ENCODE measurements at places on chromosomes 5 and 9. TPM values are rescaled to one million over a fixed set of nuclear protein-coding genes. Genes with fewer than 3 reads are reported as not detected.

- no peaks in the 10 kb centered on the region for H3K27me3 ChIP-seq
- H3K27ac ChIP-seq: no peak overlapping the region
- DNase-seq: no peak
- no peaks in the 10 kb centered on the region for H3K36me3 ChIP-seq
- no peaks in the 10 kb centered on the region for H3K4me1 ChIP-seq
These were observed 38.0 kb upstream of the FAM120A start for GRCh38 chr9:93413530-93413929.

- DNase-seq: no peak
- H3K36me3 ChIP-seq: no peaks in the 10 kb centered on the region
- H3K27me3 ChIP-seq: no peaks in the 10 kb centered on the region
- H3K27ac ChIP-seq: no peak overlapping the region
These were observed 457.9 kb downstream of the ENC1 start for GRCh38 chr5:74182603-74183002.

EPB41L4B gene
- polyA plus RNA-seq: not detected

DNA sequence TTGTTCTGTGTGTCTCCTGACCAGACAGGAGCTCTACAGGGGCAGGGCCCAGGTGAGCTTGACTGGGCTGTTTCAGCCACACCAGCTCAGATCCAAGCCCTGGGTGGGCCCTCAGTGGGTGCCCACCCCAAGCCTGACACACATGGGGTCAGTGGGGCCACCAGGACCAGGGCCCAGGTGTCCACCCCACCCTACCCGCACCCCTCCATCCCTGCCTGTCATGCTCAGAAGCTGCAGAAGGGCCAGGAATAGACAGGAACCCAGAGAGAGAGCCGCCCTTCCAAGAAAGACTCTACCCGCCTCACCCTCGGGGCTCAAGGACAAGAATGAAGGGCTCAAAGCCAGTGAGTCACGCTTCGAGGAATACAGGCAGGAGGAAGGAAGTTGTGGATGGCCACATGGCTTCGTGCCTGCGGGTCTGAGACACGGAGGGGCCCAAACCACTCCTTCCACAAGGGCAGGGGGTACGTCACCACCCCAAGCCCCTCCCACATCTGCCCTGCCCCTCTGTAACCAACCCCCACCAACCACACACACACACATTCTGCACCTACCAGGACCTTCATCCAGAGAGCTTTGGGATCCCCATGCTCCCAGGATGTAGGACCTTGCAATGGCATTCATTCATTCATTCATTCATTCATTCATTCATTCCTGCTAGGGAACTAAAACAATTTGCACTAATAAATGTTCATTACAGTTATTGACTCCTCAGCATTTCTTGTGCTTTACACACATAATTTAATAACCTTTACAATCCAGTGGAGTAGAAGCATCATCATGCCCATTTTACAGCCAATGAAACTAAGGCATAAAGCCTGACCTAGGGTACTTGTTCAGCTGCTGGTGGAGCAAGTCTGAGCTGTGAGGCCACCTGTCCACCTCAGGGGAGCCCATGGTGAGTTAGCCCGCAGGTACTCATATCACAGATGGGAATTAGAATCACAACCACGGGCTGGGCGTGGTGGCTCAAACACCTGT, 55.9 kb upstream of the STXBP1 start:
- no peak overlapping the region for H3K4me3 ChIP-seq
- no peaks in the 10 kb centered on the region for H3K27me3 ChIP-seq
- no peaks in the 10 kb centered on the region for H3K36me3 ChIP-seq
- no peak overlapping the region for H3K27ac ChIP-seq
- DNase-seq: peak; percentile 62

IFNK gene
- polyA plus RNA-seq: not detected

CTXN3 gene
- not detected for polyA plus RNA-seq

- no peaks in the 10 kb centered on the region for H3K4me1 ChIP-seq
- no peak overlapping the region for H3K27ac ChIP-seq
- no peak overlapping the region for H3K4me3 ChIP-seq
- no peak for DNase-seq
These were observed 6.3 kb upstream of the UNC5A start for GRCh38 chr5:176803943-176804498.

MLANA gene
- polyA plus RNA-seq: 0.38 TPM

INSL4 gene
- polyA plus RNA-seq: not detected

ZNF454 gene
- polyA plus RNA-seq: not detected

BARX1 gene
- not detected for polyA plus RNA-seq

EXOC3 gene
- 44.3 TPM for polyA plus RNA-seq
